ENCODE measurements at places on chromosomes 7 and 10. TPM values are rescaled to one million over a fixed set of nuclear protein-coding genes. Genes with fewer than 3 reads are reported as not detected.

HOXA2 gene
- 3.1 TPM for polyA plus RNA-seq

ACTL6B gene
- not detected for polyA plus RNA-seq

DNA sequence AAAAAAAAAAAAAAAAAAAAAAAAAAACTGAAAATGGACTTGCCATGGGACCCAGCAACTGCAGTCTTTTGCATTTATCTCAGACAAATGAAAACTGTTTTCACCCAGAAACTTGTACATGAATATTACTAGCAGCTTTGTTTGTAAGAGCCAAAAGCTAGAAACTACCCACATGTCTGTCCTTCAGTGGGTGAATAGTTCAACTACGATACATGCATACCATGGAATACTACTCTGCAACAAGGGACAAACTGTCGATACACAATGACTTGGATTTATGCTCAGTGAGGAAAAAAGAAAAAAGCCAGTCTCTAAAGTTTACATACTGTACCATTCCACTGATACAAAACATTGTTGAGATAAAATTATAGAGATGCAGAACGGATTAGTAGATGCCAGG is 195.6 kb downstream of the KIAA1217 start:
- DNase-seq = no peak

TRAPPC14 gene
- polyA plus RNA-seq = 10.7 TPM

FXYD4 gene
- not detected for polyA plus RNA-seq

MYOZ1 gene
- 556 TPM for polyA plus RNA-seq

Measured in muscle of back (tissue), 13 donors.